Transverse colon (tissue), 4 donors: ENCODE measurements at places on chromosomes 3 and 15.

- DNase-seq: no peak
Measured at GRCh38 chr15:81313686-81314085, 10.3 kb downstream of the STARD5 start.

DNA sequence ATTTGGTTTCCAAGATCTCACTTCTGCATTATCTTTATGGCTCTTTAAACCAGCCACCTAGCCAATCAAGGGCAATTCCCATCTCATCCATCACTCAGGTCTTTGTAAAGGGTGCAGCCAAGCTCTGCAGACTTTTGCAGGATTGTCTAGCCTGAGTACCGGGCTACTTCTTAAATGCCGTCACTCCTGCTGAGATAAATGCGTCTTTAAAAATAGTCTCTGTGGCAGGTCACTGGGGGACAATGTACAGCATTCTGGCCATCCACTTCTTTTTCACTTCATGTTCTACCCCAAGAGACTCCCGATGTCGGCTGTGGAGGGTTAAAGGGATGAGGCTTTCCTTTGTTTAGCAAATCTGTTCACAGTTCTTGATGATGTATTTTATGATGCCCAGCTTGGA, 194.7 kb downstream of the SV2B start:
- DNase-seq: no peak

- no peak for DNase-seq
Measured at GRCh38 chr3:103644450-103644849, 1209.6 kb downstream of the ZPLD1 start.

- no peak for DNase-seq
Measured at GRCh38 chr3:53506110-53506762, 11.8 kb downstream of the CACNA1D start.

DNA sequence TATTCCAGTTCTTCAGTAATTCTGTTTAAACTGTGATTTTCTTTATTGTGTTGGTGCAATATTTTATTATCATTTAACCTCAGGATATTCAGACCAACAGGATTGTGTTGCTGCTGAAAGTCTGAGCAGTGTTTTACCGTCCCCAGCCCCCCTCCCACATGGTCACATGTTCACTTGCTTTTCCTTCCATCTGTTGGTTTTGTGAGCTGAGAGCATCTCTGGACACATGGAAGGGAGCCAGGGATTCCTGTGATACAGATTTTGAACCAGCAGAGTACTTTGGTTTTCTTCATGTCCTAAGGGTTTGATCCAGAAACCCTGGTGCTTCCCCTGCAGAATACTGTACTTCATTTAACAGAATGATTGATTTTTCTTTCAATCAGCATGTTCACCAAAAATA, 11.9 kb downstream of the ARRDC4 start:
- DNase-seq: no peak

- peak; percentile 32 for DNase-seq
Measured at GRCh38 chr15:92069308-92070250, 216.1 kb downstream of the SLCO3A1 start.

DNA sequence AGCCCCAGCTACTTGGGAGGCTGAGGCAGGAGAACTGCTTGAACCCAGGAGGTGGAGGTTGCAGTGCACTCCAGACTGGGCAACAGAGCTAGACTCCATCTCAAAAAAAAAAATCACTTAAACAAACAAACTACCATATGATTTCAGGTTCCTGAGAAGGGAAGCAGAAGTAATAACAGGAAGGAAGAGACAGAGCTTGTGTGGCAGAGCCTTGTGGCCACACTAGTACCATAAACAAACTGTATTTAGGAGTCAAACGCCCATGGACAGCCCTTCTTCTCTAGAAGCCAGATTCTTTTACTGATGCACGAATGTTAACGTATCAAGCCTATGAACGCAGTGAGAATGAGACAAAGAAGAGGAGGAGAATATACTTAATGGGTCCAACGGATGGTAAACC, 12.0 kb downstream of the MTMR10 start:
- no peak for DNase-seq

DNA sequence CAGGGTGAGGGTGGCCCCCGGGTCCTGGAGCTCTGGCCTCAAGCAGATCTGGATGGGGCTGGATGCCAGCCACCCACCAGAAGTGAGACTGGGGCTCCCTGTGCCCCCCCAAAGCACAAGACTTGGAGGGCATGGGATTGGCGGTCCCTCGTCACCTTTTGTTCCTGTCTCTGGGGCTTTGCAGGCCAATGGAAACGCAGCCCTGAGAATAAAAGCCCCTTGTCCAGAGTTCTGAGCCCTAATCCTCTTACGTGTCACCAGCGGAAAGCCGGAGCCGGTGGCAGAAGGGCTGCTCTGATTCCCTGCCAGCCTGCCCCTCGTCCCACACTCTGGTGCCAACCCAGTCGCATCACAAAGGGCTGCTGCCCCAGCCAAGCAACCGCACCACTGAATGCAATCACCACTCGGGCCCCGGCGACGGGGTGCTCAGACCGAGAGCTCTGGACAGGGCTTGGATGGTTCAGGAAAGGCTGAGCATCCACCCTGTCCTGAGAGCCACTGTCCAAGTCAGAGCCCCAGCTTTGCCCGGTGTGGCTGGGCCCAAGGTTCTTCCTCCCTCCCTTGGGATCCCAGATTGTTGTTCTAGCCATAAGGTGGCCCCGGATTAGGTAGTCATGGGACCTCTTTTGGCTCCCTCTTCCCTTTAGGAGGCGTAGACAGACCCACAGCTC, 22.8 kb upstream of the ELP6 start:
- no peak for DNase-seq

GRCh38 chr3:81549388-81549787, 212.1 kb downstream of the GBE1 start:
- no peak for DNase-seq

- no peak for DNase-seq
Measured at GRCh38 chr3:197615430-197615829, 59.7 kb upstream of the BDH1 start.

DNA sequence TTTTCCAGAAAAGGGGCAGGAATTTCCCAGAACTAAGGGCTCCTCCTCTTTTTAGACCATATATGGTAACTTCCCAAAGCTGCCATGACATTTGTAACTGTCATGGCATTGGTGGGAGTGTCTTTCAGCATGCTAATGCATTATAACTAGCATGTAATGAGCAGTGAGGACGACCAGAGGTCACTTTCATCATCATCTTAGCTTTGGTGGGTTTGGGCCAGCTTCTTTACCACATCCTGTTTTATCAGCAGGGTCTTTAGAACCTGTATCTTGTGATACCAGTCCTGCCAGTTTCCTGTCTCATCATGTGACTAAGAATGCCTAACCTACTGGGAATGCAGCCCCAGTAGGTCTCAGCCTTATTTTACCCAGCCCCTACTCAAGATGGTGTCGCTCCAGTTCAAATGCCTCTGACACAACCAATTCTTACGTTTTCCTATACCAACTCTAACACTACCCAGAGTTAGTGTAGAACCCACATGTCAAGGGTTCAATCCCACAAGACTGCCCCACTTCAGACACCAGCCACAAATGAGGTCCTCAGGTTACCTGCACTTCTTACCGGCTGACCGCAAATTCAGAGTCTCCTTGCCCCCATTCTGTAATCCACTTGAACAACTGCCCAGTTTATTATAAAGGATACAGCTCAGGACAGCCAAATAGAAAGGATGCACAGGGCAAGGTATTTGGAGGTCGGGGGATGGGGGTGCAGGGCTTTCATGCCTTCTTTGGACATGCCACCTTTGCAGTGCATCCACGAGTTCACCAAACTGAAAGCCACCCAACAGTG, 17.7 kb downstream of the FOXB1 start:
- DNase-seq: no peak

DNA sequence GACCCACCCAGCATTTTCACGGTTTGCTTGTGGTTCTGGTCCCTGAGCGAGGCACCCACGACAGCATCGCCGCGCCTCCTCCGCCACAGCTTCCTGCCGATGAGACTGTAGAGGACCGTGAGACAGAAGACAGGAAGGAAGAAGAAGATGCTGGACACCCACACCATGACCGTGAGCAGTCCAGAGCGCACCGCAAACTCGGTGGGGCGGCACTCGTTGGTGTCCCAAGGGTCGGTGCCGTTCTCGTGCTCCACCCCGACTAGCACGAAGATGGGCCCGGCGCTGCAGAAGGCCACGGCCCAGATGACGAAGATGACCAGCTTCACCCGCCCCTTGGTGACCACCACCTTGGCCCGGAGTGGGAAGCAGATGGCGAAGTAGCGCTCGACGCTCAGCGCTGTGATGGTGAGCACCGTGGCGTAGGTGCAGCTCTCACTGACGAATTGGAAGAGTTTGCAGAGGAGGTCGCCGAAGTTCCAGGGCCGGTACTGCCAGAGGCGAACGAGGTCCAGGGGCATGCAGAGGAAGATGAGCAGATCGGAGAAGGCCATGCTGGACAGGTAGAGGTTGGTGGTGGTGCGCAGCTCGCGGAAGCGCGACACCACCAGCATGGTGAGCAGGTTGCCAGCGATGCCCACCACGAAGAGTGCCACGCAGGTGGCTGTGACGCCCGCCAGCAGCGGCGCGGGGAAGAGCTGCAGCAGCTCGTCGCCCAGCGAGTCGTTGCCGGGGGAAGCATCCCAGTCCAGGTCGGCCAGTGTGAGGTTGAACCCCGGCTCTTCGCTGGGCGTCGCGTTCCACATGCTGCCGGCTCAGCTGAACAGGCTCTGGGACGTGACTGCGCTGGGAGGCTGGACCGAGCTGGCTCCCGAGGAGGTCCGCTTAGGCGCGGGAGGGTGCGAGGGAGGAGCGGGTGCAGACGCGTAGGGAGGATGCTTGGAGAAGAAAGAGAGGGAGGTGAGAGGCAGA, at the start of gene GHSR:
Gene GHSR (minus strand): TSS at position 846 of the 969 bp plus-strand sequence. CDS start 43 bp downstream, at position 803.
- no peak for DNase-seq

DNA sequence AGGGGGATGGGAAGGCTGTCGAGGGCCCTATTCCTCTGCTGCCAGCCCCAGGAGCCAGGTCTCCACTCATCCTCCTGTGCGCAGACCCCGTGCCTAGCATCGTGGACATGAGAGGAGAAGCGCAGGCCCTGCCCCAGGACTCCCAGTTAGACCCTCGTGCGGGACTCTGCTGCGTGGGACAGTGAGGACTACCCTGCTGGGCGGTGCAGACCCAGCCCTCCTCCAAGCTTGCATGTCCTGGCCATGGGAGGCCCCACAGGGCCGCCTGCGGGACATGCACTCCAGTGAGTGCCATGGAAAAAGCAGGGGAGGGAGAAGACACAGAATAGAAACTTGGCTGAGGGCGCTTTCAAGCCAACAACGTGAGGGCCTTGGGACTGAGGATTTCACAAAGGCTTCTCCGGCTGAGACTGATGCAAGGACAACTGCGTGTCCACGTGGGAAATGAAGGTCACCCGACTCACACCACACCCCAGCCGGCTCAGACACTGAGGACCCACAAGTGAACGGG, 62.6 kb upstream of the IQSEC1 start:
- no peak for DNase-seq

DNA sequence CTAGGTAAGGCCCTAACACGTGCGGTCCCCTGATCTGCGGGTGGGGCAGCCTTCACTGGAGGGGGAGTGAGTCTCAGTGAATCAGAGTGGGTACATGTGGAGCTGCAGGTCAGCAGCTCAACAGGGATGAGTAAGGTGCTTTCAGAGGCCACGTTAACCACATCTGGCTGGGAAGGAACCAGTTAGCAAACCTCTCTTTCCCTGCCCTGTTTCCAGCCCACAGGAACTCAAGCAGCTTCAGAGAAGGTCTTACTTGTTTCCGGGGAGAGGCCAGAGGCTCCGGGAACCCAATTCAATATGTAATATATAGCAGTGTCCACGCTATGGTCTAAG, 175.3 kb downstream of the XXYLT1 start:
- DNase-seq: no peak

DNA sequence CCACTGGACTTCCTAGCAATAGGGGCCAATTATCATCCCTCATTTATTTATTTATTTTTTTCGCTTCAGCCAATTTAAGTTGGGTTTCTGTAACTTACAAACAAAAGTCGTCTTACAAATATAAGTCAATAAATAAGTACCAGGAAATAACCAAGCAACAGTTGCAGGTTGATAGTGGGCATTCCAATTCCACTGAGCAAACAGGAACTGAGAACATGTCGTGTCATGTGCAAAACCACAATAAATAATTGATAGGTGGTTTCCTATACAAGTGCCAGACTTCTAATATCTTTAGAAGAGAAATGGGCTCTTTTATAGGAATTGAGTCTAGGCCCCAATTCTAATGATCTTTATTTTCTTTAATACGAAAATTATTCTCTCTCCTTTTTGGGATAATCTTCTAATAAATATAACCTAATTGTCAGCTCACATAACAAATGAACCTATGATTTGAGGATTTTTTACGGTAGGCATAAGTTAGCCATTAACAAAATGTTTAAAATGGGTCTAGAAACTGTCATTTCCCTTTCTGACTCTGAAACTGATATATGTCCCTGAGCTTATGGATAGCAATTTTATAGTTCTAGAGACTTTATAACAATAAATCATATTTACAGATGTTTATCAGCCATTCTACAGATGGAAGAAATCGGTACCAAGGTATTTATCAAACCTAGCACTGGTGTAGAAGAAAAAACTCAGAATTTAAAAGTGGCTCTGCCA, 571.8 kb downstream of the FOXP1 start:
- no peak for DNase-seq
